Hair follicular keratinocyte (primary cell): ENCODE measurements at places on chromosomes 7 and 10. TPM values are rescaled to one million over a fixed set of nuclear protein-coding genes. Genes with fewer than 3 reads are reported as not detected.

The NPY4R gene
- not detected in 2 replicates for total RNA-seq

The CHN2 gene
- 0.15 TPM in 1 of 2 replicates, not detected in the other for total RNA-seq

The IDI2 gene
- total RNA-seq, result not detected in 2 replicates

The ARHGAP22 gene
- 9.0 and 13.7 TPM in 2 replicates for total RNA-seq

The CDC14C gene
- not detected in 2 replicates for total RNA-seq

The PTF1A gene
- total RNA-seq, result not detected in 2 replicates

The H2BK1 gene
- not detected in 2 replicates for total RNA-seq

The ERVW-1 gene
- not detected in 2 replicates for total RNA-seq

The TDRD1 gene
- total RNA-seq, result 0.31 and 0.76 TPM in 2 replicates

The PRPS1L1 gene
- not detected in 2 replicates for total RNA-seq

The PLEKHA1 gene
- 34.0 and 47.9 TPM in 2 replicates for total RNA-seq

The CNNM1 gene
- total RNA-seq, result under 0.01 and 0.08 TPM in 2 replicates

The ASZ1 gene
- total RNA-seq, result not detected in 2 replicates

The FAM131B gene
- 0.08 and 0.19 TPM in 2 replicates for total RNA-seq

The CYP2C19 gene
- not detected in 2 replicates for total RNA-seq

The ZNF25 gene
- 3.2 and 4.9 TPM in 2 replicates for total RNA-seq

The FAM25C gene
- 14.0 TPM in 1 of 2 replicates, not detected in the other for total RNA-seq

The ADARB2 gene
- not detected in 2 replicates for total RNA-seq

The POM121C gene
- total RNA-seq, result 7.7 and 8.1 TPM in 2 replicates

The ABCB4 gene
- not detected in 2 replicates for total RNA-seq

The LANCL2 gene
- 8.7 and 11.3 TPM in 2 replicates for total RNA-seq

The TMEM176B gene
- total RNA-seq, result not detected in 2 replicates

The PDE1C gene
- total RNA-seq, result 3.4 and 6.7 TPM in 2 replicates

The URGCP gene
- 23.0 and 27.4 TPM in 2 replicates for total RNA-seq

The GPR26 gene
- not detected in 2 replicates for total RNA-seq

The UCMA gene
- total RNA-seq, result not detected in 2 replicates

The CXCL12 gene
- total RNA-seq, result not detected in 2 replicates

The SYT15B gene
- total RNA-seq, result not detected in 2 replicates

The PNLIPRP1 gene
- not detected in 2 replicates for total RNA-seq

The STOX1 gene
- total RNA-seq, result not detected in 2 replicates

The ECHDC3 gene
- 58.0 and 64.4 TPM in 2 replicates for total RNA-seq

The DNAH11 gene
- total RNA-seq, result under 0.01 TPM in 1 of 2 replicates, not detected in the other

The MMRN2 gene
- 16.9 and 24.7 TPM in 2 replicates for total RNA-seq

The ZNF12 gene
- 6.4 and 7.0 TPM in 2 replicates for total RNA-seq

The OR2A14 gene
- total RNA-seq, result not detected in 2 replicates
